ENCODE measurements at places on chromosomes 2 and 18.

- DNase-seq, result peak; percentile 38
These were observed 214.1 kb downstream of the AGPS start for GRCh38 chr2:177606636-177607035.

GRCh38 chr2:203708846-203709396 lies 2.5 kb downstream of the CD28 start:
- no peak for DNase-seq

DNA sequence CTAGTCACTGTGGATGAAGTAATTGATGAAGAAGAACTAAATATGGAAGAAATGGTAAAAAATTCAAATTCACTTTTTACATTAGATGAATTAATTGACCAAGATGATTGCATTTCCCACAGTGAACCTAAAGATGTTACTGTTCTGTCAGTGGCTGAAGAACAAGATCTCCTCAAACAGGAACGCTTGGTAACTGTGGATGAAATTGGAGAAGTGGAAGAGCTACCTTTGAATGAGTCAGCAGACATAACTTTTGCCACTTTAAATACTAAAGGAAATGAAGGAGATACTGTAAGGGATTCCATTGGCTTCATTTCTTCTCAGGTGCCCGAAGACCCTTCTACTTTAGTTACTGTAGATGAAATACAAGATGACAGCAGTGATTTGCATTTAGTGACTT lies 26.6 kb upstream of the DYSF start:
- DNase-seq, result no peak

DNA sequence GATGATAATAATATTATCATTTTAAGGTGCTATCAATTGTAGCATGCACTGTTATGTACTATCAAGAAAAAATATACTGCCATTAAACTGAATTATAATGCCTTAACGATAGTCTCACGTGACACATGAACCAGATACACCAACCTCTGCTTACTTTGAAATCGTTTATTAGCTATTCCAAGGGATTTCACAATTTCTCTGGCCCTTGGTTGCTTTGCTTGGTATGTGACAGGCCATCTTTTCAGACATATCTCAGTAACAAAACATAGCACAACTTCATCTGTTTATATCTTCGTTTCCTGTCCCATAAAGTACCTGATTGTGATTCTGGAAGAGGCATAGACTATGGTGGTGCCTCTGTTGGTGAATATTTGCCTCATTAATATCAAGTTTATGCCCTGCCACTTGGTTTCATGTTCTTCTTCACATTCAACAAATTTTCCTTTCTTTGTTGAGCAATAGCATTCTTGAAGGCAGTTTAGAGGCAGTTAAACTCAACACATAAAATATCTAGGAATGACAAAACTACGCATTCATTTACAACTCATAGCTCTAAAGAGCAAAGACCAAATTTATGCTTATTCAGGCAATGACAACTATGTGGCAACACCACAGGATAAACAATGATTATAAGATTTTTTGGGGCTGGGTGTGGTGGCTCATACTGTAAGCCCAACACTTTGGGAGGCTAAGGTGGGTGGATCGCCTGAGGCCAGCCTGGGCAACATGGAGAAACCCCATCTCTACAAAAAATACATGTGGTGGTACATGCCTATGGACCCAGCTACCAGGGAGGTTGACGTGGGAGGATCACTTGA lies 84.3 kb downstream of the MCFD2 start:
- peak; percentile 70 for DNase-seq

GRCh38 chr2:29223851-29224692 lies 108.9 kb downstream of the CLIP4 start:
- no peak for DNase-seq

DNA sequence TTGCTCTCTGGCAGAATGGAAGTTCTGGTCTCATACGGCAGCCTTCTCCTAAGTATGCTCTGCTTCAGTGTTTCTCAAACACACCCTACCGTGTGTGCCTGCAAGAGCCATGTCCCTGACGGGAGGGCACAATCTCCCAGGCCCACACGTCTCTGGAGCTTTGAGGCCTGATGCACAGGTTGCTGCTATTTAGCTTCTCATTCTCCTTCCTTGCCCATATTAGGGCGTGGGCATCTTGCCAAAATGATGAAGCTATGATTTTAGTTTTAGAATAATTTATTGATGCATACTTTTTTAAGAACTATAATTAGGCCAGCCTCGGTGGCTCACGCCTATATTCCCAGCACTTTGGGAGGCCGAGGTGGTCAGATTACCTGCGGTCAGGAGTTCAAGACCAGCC lies 107.9 kb downstream of the RNF144A start:
- DNase-seq, result no peak

- no peak for DNase-seq
These were observed 213.4 kb upstream of the STK17B start for GRCh38 chr2:196384729-196385128.

- DNase-seq, result no peak
These were observed 15.0 kb upstream of the ZNF407 start for GRCh38 chr18:74582642-74583041.

DNA sequence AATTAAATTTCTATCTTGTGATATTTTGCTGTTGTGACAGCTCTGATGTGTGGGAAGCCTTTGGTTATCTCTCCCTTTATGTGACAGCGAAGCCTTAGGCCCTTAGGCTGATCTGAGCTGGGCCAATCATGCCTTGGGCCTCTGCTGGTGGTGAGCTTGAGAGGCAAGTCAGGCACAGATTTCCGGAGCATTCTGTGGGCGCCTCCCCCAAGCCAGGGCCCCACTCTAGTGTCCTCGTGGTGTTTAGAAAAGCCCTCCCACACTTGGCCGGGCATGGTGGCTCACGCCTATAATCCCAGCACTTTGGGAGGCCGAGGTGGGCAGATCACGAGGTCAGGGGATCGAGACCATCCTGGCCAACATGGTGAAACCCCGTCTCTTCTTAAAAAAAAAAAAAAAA lies 239.8 kb downstream of the SH3RF3 start:
- no peak for DNase-seq

DNA sequence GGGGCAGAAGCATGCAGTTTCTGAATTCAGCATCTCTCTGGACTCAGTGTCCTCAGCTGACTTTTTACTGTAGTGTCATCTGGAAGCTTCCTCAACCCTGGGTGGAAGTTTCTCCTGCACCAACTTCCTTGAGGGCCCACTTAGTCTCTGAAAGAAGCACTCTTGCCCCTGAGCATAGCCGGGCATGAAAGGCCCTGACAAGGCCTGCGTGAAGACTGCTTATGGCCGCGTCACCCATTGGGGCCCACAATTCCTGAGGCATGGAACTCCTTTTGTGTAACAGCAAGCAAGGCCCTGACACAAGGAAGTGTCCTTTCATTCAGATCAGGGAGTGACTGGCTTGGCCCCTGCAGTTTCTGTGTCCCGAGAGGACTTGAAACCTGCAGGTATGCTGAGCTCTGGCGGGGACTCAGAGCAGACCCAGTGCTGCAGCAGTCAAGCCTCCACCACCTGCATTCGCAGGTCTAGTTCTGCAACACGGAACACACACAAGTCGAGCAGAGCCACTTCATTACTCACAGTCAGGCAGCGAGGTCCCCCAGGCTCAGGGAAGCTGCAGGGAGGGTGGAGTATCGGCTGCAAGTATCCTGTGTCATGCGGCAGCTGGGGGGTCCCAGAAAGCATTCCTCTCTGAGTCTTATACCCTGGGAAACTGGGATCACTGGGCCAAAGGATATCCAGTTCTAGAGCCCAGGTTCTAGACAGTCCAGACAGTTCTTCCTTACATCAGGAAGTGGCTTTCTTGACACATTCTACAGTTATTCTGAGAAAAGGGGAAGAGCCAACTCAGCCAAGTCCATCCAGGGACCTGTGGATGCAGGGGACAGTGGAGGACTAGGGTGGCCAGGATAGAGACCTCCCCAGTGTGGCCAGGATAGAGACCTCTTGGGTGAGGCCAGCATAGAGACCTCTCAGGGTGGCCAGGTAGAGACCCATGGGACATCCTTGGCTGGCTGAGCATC lies 35.6 kb upstream of the PRLH start:
- DNase-seq, result no peak

- no peak for DNase-seq
These were observed 597 bp downstream of the PECR start for GRCh38 chr2:216081012-216081411.

DNA sequence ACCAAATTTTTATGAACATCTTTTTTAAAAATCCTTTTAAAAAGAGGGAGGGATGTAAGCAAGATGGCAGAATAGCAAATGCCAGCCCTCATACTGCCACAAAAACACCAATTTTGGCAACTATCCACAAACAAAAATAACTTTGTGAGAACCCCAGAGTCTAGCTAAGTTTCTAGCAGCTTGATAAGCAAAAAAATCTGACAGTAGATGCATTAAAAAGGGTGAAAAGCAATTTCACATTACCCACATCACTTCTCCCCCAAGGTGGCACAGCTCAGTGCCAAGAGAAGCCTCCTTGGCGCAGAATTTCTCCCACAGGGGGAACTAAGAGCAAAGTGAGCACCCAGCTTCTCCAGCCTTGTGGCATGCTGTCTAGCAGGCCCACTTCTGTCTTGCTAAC lies 74.6 kb downstream of the L3MBTL4 start:
- DNase-seq, result no peak

GRCh38 chr2:62427146-62427545 lies 78.8 kb downstream of the TMEM17 start:
- no peak for DNase-seq

DNA sequence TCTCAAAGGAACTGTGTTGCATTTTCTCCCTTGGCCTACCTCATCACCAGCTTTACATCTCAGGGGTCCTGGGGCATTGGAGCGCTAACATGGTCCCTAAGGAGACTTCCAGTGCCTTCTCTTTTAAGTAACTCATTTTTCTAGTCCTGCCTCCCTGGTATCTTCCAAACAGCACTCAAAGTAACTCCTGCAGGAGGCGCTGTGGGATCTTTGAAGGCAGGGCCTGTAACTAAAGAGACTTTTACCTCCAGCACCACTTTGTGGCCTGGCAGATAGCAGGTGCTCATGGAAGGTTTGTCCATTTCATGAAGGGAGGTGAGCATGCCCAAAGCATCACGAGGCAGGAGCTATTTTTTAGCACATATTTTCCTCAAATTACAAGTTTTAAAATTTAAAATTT lies 411.0 kb upstream of the GYPC start:
- peak; percentile 0 for DNase-seq

GRCh38 chr2:240468303-240469238 lies 33.1 kb downstream of the GPC1 start:
- no peak for DNase-seq

- DNase-seq, result no peak
These were observed 46.1 kb upstream of the PTH2R start for GRCh38 chr2:208360259-208361076.

DNA sequence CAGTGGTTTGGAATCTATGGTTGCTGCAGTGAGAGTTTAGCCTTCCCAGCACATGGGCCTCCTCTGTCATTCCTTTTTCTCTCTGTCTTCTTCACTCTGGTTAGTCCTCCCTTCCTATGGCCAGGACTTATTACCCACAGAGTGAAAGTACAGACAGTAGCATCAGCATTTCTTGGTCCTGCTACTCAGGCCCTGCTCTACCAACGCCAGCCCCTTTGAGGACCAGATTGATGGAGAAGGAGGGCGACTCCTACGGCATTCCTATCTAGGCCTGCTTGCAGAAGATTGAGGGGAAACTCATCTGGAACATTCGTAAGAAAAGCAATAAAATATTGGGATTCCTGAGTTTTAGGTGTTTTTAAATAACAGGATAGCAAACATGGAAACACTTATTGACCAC lies 43.5 kb downstream of the BMP10 start:
- DNase-seq, result no peak

DNA sequence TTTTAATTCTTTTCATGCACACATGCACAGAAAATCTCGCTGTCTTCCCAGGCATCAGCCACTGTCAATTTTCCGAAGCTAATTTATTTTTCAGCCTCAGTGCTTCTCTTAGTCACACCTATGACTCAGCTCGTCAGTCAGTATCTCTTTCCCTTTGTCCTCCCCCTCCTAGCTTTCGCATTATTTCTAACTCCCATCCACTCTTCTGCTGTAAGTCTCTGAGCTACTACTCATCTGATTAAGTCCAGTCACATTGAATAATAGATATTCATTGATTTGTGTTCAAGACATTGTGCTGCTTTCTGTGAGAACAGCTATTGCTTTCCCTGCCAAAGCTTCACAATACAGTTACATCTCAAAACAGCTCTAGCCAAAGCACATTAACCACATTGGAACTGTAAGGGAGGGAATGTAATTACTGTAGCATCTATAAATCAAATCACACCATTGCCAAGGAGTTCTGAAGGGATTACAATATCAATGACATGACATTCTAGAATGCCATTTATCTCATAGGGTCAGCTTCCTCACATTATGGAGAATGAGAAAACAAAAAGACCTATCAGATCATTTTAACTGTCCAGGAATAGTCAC lies 89.4 kb downstream of the SCN3A start:
- peak; percentile 45 for DNase-seq

DNA sequence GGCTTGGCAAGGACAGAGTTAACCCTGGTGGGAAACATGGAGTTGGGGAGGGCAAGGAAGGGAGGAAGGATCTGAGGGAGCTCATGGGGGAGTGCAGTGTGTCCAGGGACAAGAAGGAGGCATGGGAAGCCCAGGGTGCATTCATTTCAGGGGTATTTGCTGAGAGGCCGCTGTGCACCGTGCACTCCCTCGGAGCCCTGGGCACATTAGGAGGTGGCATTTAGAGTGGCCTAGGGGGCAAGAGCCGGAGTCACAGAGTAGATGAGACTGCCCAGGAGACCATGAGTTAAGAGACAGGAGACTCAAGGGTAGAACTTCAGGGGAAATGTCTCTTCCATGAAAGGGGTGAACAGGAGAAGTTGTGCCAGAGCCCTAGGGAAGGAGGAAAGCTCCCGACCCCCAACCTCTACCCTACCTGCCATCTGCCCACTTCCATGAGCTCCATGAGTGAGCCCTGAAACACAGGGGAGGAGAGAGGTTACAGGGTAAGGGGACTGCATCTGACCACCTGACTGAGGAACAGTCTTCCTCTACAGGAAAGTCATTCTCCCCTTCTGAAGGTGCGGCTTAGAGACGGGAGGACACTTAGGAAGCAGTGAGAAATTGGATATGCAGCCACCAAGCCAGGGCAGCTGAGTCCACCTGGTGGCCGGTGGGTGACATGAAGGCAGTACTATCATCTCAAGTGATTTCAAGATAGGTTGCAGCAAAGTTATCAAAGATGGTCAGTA lies 58.5 kb upstream of the COPS8 start:
- peak; percentile 77 for DNase-seq

DNA sequence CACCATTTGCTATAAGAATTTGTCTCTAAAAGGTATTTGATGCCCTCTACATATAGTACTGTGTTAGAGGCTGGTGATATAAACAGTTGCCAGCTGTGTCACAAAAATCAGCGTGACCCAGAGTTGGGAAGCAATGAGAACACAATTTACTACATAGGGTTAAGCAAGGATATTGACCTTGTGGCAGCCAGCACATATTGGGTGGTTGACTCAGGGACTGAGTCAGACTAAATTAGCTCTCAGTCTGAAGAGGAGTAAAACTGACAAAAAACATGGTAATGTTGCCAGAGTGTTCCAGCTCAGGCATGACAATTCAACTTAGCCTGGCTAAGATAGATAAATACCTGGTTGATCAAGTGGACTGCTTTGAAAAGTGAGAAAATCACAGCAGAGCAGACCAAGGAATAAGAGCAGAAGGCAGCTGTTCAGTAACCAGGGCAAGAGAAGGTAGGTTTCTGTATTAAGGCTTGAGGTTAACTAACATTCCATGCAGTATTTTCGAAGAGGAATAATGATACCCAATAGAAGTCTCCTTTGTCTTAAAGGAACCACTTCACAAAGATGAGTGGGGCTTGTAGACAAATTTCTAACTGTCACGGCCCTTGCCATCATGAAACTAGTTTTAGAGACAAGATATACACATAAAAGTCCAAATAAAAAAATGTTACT lies 108.2 kb upstream of the ERBB4 start:
- DNase-seq, result peak; percentile 67

GRCh38 chr2:98896416-98896815 lies 39.6 kb downstream of the CRACDL start:
- DNase-seq, result no peak

GRCh38 chr2:233676046-233676445 lies 4.3 kb downstream of the UGT1A9 start:
- DNase-seq, result no peak

Data from adipocyte (in vitro differentiated cells).